ENCODE measurements at places on chromosomes 3 and 15. TPM values are rescaled to one million over a fixed set of nuclear protein-coding genes. Genes with fewer than 3 reads are reported as not detected.

DNA sequence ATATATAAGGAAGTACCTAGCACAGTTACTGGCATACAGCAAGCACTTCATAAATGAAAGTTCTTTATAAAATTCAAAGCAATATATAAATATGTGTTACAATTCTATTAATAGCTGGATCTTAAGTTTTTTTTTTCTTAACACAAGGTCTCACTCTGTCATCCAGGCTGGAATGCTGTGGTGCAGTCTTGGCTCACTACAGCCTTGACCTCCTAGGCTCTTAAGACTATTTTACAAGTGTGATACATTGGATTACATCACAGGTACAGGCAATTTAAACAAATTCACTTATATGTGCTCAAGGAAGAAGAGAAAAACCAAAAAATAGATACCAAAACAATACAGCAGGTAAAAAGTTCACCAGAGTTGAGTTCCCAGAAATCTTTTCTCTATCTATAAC lies 60.6 kb downstream of the ZNF280D start:
- DNase-seq: no peak

- DNase-seq: no peak
Observed at GRCh38 chr3:141528800-141529199, 42.0 kb downstream of the RASA2 start.

- no peak for DNase-seq
Observed at GRCh38 chr3:172675441-172676193, 35.2 kb downstream of the NCEH1 start.

- no peak for DNase-seq
Observed at GRCh38 chr15:39896101-39896500, 24.0 kb downstream of the GPR176 start.

- no peak for DNase-seq
Observed at GRCh38 chr3:22734756-22735155, 468.4 kb upstream of the UBE2E2 start.

- DNase-seq: no peak
Observed at GRCh38 chr3:156632601-156633000, 41.8 kb upstream of the TIPARP start.

DNA sequence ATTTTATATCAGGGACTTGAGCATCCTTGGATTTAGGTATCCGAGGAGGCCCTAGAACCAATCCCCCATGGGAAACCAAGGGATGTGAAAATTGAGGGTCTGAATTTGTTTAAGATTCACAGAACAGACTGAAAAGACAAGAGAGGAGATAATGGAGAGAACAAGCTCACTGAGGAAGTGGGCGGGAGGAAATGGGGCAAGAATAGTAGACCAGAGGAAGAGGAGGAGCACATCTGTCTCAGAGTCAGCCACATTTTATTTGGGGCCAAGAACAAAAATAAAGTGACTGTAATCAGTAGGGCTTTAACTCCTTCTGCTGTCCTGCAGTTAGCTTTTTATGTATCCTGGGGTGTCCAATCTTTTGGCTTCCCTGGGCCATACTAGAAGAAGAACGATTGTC lies 63.8 kb downstream of the BLM start:
- DNase-seq: no peak

DNA sequence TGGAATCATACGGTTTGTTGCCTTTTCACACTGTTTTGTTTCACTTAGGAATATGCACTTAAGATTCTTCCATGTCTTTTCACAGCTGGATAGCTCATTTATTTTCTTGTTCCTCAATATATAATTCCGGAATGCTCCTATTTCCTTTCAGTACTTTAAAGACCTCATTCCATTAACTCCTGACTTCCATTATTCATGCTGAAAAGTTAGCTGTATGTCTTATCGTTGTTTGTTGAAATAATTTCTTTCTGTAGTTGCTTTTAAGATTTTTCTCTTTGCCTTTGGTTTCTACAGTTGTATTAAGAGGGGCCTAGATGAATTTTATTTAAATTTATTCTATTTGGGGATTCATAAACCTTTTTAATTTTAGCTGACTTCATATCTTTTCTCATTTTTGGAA lies 122.2 kb downstream of the ANXA2 start:
- DNase-seq: no peak

GRCh38 chr3:188975600-188976314 lies 196.0 kb upstream of the TPRG1 start:
- no peak for DNase-seq

DNA sequence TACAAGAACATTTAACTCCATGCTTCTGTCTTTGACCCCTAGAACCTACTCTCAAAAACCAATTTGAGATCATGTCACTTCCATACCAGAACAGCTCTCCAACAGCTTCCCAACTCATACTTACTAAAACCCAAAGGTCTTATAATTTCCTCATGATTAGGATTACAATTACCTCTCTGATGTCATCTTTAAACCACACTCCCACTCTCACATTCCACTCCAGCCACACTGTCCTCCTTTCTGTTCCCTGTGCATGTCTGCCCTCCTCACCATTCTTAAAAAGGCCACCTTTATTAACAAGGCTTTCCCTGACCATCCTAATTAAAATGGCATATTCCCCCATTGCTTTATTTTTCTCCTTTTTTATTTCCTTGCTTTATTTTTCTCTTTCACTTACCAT lies 18.9 kb downstream of the PHC3 start:
- DNase-seq: no peak

GRCh38 chr3:5197470-5198312 lies 10.2 kb downstream of the EDEM1 start:
- no peak for DNase-seq

GRCh38 chr15:81322676-81323253 lies 1.2 kb downstream of the STARD5 start:
- no peak for DNase-seq

GRCh38 chr15:59330649-59331048 lies 42.0 kb downstream of the MYO1E start:
- DNase-seq: no peak

DNA sequence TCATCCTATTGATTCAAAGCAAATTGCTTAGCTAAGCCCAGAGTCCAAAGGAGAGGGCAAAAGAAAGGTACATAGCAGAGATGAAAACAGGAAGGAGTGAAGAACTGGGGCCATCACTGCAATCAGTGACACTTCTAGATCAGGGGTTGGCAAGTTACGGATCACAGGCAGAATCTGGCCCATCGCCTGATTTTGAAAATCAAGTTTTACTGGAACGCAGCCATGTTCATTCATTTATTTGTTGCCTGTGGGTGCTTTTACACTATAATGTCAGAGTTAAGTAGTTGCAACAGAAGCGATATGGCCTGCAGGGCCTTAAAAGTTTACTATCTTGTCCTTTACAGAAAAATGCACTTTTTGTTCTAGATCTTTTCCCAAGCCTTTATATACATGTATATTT lies 271.7 kb upstream of the TOPAZ1 start:
- DNase-seq: no peak

The EPHA6 gene
- total RNA-seq: 1.2 TPM

The GATM gene
- total RNA-seq: 50.1 TPM

The OTOL1 gene
- total RNA-seq: not detected

The MNS1 gene
- 2.9 TPM for total RNA-seq

The DLEC1 gene
- total RNA-seq: 0.25 TPM

The CHRNA5 gene
- 8.8 TPM for total RNA-seq

The ZDHHC19 gene
- total RNA-seq: not detected

The C3orf62 gene
- total RNA-seq: 17.9 TPM

Measured in vagina (tissue), 2 donors.